Adrenal gland (tissue), 19 donors: ENCODE measurements at places on chromosomes 1 and 21. TPM values are rescaled to one million over a fixed set of nuclear protein-coding genes. Genes with fewer than 3 reads are reported as not detected.

GRCh38 chr1:210259561-210259960 is 27.0 kb downstream of the SERTAD4 start:
- no peaks in the 10 kb centered on the region for H3K27me3 ChIP-seq
- H3K36me3 ChIP-seq = no peaks in the 10 kb centered on the region
- no peaks in the 10 kb centered on the region for H3K4me1 ChIP-seq
- DNase-seq = no peak
- H3K27ac ChIP-seq = no peak overlapping the region

- H3K36me3 ChIP-seq = no peaks in the 10 kb centered on the region
- H3K27ac ChIP-seq = no peak overlapping the region
- H3K4me3 ChIP-seq = no peak overlapping the region
- H3K4me1 ChIP-seq = no peaks in the 10 kb centered on the region
- H3K27me3 ChIP-seq = no peaks in the 10 kb centered on the region
Measured at GRCh38 chr1:118504221-118504644, 319.2 kb upstream of the SPAG17 start.

GRCh38 chr1:233738850-233739249 is 124.9 kb downstream of the KCNK1 start:
- no peaks in the 10 kb centered on the region for H3K4me1 ChIP-seq
- no peak for DNase-seq
- H3K4me3 ChIP-seq = no peak overlapping the region
- no peaks in the 10 kb centered on the region for H3K36me3 ChIP-seq

- no peak overlapping the region for H3K4me3 ChIP-seq
- H3K36me3 ChIP-seq = no peaks in the 10 kb centered on the region
- no peak for DNase-seq
- H3K4me1 ChIP-seq = no peaks in the 10 kb centered on the region
Measured at GRCh38 chr1:119091618-119092017, 48.8 kb downstream of the WARS2 start.

DNA sequence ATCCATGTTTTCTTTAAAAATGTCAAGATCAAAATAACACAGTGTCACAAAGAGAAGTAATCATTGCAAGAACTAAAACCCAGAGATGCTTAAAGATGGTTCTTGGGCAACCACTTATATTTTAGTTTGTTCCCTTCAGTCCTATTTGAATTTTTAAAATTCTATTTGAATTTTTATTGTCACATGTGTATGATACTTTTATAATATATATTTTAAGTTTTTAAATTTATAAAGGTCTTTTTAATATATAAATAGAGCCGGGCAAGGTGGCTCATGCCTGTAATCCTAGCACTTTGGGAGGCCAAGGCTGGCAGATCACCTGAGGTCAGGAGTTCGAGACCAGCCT is 22.3 kb upstream of the DISC1 start:
- no peak for DNase-seq
- no peak overlapping the region for H3K27ac ChIP-seq

DNA sequence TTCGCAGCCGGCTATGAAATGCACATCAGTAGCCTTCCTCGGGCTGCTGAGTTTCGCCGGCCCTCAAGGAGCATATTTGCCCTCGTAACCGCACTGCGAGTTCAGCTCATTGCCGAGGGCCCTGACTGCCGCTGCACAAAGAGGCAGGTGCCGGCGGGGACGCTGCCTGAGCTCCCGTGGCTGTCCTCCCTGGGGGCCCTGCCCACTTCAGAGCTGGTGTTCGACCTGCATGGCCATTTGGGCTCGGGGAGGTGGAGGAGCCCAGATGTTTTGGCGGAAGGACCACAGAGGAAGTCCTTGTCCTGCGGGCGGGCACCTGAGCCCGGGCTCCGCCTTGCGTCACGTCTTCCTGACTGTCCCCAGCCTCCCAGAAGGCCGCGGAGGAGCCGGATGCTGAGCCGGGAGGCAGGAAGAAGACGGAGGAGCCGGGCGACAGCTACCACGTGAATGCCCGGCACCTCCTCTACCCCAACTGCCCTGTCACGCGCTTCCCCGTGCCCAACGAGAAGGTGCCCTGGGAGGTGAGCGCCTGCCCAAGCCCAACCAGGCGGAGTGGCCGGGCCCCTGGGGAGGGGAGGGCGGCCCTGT is 29.9 kb upstream of the LRRC3 start:
- H3K36me3 ChIP-seq = no peaks in the 10 kb centered on the region
- H3K4me3 ChIP-seq = no peak overlapping the region
- DNase-seq = peak; percentile 9
- H3K4me1 ChIP-seq = no peaks in the 10 kb centered on the region
- H3K27me3 ChIP-seq = no peaks in the 10 kb centered on the region
- no peak overlapping the region for H3K27ac ChIP-seq

DNA sequence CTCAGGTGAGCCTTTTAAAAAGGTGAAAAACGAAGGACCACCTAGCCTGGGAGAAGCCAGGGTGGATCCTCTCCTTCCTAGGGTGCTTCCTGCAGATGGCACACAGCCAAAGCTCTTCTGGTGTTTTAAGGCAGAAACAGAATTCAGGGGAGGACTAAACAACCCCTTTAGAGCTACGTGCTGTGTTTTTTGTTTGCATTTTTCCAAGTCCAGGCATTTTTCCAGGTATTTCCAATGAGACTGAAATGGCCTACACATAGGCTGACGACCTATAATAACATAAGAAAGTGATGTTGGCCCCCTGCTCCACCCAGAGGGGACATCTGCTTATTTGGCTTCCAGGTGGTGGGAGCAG is 83.8 kb downstream of the CAPZB start:
- H3K4me3 ChIP-seq = no peak overlapping the region
- no peaks in the 10 kb centered on the region for H3K27me3 ChIP-seq
- no peak overlapping the region for H3K27ac ChIP-seq

DNA sequence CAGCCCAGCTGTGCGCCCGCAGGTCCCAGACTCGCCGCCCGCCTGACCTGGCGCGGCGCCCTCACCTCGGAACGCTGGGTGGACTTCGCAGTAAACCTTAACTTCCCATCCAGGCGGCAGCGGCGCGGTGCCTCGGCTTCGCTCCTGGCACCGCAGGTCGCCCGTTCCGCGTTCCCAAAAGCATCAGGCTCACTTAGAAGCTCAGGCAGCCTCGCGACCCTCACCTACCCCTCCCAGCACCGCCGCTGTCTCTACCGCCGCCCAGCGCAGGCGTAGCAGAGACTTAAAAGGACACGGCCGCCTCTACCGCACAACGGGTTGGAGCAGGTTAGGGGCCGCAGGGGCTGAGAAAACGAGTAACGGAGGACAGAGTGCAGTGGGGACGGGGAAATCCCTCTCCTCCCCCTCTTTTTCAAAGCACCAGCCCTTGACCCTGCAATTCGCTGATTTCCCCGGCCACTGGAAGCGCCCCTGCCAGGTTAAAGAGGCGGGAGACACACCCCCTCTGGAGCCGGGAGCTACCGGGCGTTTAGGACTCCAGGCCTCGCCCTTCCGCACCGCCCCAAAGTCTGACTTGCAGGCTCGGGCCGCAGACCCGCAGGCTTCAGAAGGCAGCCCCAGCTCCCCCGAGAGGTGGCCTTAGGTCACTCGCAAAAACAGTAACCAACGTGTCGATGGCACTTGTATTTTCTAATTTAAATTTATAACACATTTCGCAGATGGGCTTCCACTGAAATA is 328.5 kb downstream of the FAM72C start:
- H3K4me1 ChIP-seq = no peaks in the 10 kb centered on the region
- no peak overlapping the region for H3K4me3 ChIP-seq
- H3K27me3 ChIP-seq = no peaks in the 10 kb centered on the region

KMO gene
- 2.1 TPM for polyA plus RNA-seq

ARTN gene
- polyA plus RNA-seq = 0.37 TPM

PRSS38 gene
- not detected for polyA plus RNA-seq

MAP3K6 gene
- polyA plus RNA-seq = 136 TPM

S100A2 gene
- 0.48 TPM for polyA plus RNA-seq

BEST4 gene
- 5.3 TPM for polyA plus RNA-seq

HORMAD1 gene
- polyA plus RNA-seq = not detected
